ENCODE measurements at places on chromosomes 2 and 18.

GRCh38 chr2:209451209-209451834, 27.5 kb downstream of the MAP2 start:
- DNase-seq: no peak

DNA sequence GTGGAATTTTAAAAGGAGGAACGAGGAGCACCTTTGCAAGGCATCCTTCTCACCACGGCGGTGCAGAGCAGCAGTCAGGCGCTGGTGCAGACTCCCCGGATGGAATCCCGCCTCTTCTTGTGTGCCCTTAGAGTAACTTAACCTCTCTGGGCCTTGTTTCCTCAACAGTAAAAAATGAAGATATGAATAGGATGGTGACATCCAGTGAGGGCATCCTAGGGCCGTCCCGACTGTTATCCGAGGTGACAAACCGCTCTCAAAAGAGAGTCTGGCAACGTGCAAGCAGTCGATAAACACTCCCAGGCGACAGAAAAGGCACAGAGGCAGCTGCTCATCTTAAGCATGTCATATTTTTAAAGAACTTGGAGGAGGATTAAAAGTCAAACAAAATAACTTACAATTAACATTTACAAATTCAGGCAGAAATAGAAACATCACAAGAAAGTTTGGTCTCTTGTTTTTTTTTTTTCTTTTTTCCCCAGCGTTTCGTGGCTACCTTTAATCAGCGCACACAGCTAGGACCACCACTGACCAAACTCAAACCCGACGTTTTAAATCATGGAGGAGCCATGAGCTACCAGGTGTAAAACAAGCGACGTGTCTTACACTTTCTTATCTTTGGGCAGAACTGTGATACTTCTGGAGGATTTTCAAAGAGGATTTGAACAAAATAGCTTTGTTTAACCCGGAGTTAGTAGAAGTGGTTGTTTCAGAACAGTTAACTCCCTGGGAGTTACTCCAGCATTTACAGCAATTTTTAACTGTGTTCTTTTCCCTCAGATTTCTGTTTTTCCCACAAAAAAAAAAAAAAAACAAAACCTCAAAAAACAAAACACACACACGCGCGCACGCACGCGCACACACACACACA, 2.1 kb downstream of the MBP start:
- DNase-seq: no peak

DNA sequence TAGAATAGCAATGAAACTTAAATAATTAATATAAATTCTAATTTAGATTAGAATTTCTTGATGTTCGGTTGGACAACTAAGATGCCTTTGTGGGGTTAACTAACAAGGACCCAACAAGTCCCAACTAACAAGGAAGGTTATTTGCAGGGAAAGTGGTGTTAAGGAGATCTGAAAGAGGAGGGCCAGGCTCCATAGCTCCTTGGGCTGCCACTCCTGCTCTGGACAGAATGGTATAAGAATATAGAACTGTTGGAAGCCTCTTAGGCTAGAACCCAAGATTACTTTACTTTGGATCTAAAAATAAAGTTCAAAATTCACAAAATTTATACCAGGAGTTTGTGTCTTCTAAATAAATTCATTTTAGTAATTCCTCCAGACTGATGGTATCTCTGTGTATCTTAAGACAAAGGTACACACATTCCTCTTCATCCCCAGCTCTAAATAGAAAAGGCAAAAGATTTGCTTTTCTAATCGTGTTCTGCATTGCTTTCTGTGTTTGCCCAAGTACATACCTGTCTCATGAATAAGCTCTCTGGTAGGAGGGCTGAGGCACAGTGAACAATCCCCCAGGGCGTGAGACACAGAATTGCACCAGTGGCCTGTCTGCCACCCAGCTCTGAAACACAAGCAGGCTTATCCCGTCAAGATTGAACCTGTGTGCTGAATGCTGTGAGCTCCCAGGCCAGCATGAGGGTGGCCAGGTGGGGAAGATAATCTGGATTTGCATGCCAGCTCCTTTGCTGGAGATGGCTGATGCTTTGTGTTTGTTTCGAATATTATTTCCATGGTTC, 176.0 kb downstream of the ACKR3 start:
- peak; percentile 88 for DNase-seq

DNA sequence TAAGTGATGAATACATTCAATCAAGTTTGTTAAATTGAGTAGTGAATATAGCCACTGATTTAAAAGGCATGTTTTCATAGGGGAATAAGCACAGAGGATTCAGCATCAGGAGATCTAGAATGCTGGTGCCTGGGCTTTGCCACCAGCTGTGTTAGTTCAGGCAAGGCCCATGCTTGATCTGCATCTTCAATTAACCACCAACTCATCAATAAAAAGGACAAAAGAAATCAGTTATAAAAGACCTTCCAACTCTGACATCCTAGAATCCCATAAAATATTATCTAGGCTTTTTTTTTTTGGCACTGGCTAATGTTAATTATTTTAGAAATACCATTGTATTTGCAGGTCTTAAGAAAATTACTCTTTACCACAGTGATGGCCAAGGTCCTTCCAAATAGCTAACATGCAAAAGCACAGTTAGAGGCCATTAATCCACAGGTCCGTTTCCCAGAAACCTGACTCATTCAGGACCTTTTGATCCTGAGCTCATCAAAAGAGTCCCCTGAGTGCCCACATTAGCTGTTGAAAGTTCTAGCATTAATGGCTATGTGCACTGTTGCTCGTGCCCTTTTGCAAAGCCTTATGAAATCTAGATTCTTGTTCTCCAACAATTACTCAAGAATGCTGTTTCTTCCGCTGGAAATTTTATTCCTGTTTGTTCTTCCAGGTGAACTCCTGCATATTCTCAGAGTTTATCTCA, 170.0 kb downstream of the CYRIA start:
- DNase-seq: no peak

DNA sequence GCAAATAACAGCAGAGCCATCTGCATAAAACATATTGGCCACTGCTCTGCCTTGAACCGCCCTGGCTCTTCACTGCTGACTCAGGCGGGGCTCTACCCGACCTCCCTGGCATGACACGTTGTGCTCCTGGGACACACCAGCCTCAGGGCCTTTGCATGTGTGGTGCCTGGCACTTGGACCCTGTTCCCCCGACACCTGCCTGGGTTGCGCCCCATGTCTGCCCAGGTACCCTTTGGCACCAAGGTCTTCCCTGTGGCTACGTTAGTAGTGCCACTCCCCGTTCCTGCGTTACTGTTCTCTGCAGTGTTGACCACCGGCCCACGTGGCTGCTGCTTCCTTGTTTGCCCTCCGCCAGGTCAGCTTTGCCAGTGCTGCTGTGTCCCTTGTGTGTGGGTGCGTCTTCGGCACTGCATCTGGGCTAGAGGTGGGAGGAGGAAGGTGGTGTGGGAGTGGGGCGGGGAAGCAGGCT, 20.3 kb downstream of the ATG4B start:
- DNase-seq: no peak

GRCh38 chr2:665340-666073, 11.7 kb downstream of the TMEM18 start:
- DNase-seq: no peak

DNA sequence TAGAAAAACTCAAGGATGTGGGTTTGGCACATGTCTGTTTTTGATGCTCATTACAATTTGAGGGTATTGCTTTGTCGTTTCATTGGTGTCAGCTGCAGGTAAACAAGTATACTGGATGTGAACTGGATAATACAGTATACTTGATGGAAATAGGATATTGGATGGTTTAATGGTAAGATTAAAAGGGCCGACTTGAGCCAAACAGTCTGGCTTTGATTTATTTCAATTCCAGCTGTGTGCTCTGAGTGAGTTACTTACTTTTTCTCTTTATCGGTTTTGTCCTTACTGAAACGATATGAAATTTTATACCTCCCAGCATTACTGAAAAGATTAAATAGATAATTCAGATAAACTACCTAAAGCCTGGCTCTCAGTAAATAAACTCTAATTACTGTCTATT, 227.6 kb downstream of the ASXL3 start:
- no peak for DNase-seq

GRCh38 chr2:62363166-62363565, 142.8 kb downstream of the TMEM17 start:
- DNase-seq: no peak

DNA sequence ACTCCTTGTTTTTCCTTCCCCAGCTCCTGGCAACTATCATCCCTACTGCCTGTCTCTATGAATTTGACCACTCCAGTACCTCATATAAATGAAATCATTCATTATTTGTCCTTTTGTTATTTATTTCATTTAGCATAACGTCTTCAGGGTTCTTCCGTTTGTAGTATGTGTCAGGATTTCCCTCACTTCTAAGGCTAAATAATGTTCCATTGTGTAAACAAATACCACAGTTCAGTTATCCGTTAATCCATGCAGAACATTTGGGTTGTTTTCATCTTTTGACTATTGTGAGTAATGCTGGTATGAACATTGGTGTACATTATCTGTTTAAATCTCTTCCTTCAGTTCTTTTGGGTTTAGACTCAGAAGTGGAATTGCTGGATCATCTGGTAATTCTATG, 18.8 kb downstream of the DYNC2LI1 start:
- DNase-seq: no peak

GRCh38 chr2:74227646-74228045, 29.2 kb downstream of the MTHFD2 start:
- no peak for DNase-seq

GRCh38 chr2:49270091-49270490, 115.8 kb upstream of the FSHR start:
- DNase-seq: no peak

DNA sequence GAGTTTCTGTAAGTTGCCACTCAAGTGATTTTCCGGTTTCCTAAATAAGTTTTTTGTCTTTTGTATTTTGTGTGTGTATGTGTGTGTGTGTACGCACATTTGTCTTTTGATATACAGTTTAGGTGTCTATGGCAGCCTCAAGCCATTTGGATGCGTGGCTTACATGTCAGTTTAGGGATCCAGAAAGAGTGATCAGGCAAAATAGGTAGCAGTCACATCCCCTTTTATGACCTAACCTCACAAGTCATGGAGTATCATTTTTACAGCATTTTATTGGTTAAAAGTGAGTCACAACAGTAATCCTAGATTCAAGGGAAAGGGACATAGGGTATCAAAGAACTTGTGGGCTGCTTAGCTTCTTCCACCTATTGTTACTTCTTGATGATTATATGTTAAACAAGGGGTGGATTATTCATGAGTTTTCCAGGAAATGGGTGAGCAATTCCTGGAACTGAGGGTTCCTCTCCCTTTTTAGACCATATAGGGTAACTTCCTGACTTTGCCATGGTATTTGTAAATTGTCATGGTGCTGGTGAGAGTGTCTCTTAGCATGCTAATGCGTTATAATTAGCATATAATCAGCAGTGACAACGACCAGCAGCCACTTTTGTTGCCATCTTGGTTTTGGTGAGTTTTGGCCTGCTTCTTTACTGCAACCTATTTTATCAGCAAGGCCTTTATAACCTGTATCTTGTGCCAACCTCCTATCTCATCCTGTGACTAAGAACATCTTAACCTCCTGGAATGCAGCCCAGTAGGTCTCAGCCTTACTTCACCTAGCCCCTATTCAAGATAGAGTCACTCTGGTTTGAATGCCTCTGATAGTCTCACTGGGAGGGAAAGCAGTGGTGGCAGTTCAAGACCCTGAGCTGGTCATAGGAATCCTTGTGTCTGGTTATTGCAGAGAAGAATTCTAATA, 8.6 kb upstream of the SOCS6 start:
- no peak for DNase-seq

DNA sequence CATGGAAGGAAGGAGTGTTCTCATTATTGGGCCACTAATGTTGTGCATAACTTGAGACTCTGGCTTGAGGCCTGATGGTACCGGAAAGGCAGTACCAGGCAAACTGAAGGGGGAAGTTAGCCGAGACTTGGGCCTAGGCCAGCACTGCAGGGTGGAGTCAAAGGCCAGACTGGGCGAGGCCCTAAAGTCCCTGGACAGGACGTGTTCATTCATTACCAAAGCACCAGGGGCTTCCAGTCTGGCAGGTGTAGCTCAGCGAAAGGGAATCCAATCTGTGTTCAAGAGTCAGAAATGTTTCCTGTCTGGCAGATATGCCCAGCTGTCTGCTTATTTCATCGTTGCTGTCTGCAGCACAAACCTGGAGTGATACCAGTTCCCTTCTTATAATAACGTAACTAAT, 4.7 kb upstream of the ITSN2 start:
- DNase-seq: no peak

GRCh38 chr2:237403024-237403882, 10.7 kb downstream of the COL6A3 start:
- peak; percentile 83 for DNase-seq

DNA sequence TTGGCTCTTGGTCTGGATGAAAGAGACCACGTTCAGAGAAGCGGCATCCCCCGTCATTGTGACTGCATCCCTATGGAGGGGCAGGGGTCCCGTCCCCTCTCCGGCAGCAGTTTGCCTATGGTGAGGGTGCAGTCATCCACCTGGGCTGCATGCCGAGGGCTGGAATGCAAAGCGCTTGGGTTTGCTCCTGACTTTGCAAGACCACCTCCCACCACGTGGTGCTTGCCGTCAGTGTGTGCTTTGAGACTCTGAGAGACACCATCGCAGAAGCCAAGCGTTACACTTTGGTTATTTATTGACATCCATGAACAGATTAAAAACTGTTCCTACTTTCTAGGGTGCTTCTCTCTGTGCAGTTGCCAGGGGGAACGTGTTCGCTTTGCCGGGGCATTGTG, 59.5 kb downstream of the SH3RF3 start:
- no peak for DNase-seq

GRCh38 chr2:150426315-150426714, 61.2 kb downstream of the RND3 start:
- no peak for DNase-seq

DNA sequence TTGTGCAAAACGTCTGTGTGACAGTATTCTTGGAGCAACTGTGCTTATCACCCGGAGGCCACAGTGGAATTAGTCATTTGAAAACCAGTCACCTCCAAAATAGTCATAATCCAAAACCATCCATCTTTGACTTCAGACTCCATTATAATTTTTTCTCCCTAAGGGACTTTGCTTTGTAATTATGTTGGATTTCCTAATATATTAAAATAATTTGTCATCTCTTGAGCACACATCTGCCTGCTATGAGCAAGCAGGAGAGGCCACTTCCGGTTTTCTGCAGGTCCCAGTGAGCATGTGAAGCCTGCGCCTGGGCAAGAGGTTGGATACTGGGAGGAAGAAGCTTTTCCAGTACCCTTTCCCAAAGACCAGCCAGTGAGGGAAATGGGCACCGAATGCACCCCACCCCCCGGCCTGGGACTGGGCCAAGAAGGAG, 57.7 kb downstream of the ODC1 start:
- no peak for DNase-seq
